ENCODE measurements at places on chromosomes 7 and 10. TPM values are rescaled to one million over a fixed set of nuclear protein-coding genes. Genes with fewer than 3 reads are reported as not detected.

GRCh38 chr10:130885021-130885655 lies 426.4 kb downstream of the TCERG1L start:
- no peaks in the 10 kb centered on the region for H3K36me3 ChIP-seq
- no peaks in the 10 kb centered on the region for H3K4me1 ChIP-seq
- peaks cover 22% of the 10 kb centered on the region for H3K27me3 ChIP-seq
- DNase-seq: peak; percentile 46

The VGF gene
- total RNA-seq: 0.55 TPM

The NPFFR1 gene
- not detected for total RNA-seq

DNA sequence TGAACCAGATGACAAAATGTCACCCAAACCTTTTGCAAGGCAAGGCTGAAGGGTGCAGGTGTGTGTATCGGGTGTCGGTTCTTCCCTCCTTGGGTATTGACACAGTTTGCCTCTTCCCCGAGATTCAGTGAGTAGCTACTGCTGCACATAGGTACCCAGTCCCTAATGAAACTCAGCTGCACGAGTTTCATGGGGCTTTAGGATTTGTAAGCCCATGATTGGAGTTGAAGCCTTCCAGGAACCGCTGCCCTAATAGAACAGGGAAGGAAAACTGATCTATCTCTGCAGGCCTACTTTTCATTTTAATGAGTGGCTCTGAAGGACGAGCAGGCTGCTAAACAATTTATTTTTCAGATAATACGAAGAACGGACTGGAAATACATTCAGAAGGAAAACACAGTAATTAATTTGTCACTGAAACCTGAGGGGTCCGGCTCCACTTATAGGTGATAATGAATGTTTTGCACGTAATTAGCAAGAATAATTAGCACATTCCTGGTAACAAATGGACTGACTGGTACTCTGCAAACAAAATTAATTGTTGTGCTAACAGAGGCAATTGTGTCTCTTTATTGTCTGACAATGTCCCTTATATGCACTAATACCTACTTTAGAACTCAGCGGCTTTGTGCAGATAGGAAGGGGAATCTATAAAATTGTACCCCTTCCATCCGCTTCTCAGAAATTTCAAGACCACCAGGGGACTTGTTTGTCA lies 49.6 kb upstream of the FZD8 start:
- no peak for DNase-seq
- no peaks in the 10 kb centered on the region for H3K4me1 ChIP-seq
- no peaks in the 10 kb centered on the region for H3K27me3 ChIP-seq
- H3K4me3 ChIP-seq: no peak overlapping the region

- H3K36me3 ChIP-seq: no peaks in the 10 kb centered on the region
- H3K27me3 ChIP-seq: no peaks in the 10 kb centered on the region
- H3K27ac ChIP-seq: no peak overlapping the region
- H3K4me3 ChIP-seq: no peak overlapping the region
- no peaks in the 10 kb centered on the region for H3K4me1 ChIP-seq
Measured at GRCh38 chr10:87541114-87541513, 36.4 kb downstream of the MINPP1 start.

DNA sequence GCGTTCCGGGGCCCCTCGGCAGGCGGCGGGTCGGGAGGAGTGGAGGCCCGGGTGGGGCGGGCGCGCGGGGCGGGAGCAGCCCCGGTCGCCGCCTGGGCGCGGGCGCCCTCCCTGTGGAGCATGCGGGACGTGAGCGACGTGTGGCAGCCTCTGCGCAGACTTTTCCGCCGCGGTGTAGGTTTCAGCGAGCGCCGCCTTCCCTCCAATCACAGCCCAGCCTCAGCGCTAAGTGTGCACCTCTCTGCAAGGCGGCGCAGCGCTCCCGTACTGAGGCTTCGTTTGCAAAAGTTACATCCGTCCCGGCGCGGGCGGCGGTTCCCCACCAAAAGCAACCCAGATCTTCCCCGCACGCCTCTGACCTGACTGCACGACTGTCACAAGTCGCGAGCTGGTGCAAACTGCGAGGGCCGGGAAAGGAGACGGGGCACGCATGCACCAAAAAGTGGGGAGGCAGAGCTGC lies 1.2 kb upstream of the PFKFB3 start:
- H3K4me3 ChIP-seq: peak overlapping the region; percentile 81
- H3K4me1 ChIP-seq: peaks cover 52% of the 10 kb centered on the region
- no peaks in the 10 kb centered on the region for H3K27me3 ChIP-seq
- peak; percentile 84 for DNase-seq
- no peaks in the 10 kb centered on the region for H3K36me3 ChIP-seq

The NKX2-3 gene
- total RNA-seq: 0.45 TPM

- peaks cover 32% of the 10 kb centered on the region for H3K4me1 ChIP-seq
- H3K27ac ChIP-seq: peak overlapping the region; percentile 65
- no peaks in the 10 kb centered on the region for H3K36me3 ChIP-seq
- no peak overlapping the region for H3K4me3 ChIP-seq
- no peak for DNase-seq
Measured at GRCh38 chr10:60955957-60956425, 12.0 kb upstream of the RHOBTB1 start.

The TMEM229A gene
- not detected for total RNA-seq

- no peak for DNase-seq
- no peaks in the 10 kb centered on the region for H3K4me1 ChIP-seq
- H3K27me3 ChIP-seq: no peaks in the 10 kb centered on the region
- no peak overlapping the region for H3K4me3 ChIP-seq
Measured at GRCh38 chr7:25353196-25353595, 124.9 kb upstream of the NPVF start.

DNA sequence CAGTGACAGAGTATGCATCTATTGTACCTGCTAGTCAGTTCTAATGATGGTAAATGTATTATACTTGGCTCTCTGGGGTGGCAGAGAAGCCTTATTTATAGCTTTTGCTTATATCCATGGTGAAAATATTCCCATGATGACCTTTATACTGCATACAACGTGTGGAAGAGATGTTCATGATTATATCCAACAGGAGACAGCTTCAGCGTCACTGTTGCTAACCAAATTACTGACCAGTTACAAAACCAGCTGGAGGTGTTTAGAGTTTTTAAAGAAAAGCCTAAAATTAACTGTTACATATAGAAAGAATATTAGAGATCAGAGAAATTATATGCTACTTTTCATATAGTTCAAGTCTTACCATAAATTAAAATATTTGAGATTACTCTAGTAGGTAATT lies 280.8 kb downstream of the ETV1 start:
- no peak overlapping the region for H3K27ac ChIP-seq
- H3K27me3 ChIP-seq: no peaks in the 10 kb centered on the region
- no peaks in the 10 kb centered on the region for H3K4me1 ChIP-seq
- H3K4me3 ChIP-seq: no peak overlapping the region
- no peak for DNase-seq
- H3K36me3 ChIP-seq: no peaks in the 10 kb centered on the region

DNA sequence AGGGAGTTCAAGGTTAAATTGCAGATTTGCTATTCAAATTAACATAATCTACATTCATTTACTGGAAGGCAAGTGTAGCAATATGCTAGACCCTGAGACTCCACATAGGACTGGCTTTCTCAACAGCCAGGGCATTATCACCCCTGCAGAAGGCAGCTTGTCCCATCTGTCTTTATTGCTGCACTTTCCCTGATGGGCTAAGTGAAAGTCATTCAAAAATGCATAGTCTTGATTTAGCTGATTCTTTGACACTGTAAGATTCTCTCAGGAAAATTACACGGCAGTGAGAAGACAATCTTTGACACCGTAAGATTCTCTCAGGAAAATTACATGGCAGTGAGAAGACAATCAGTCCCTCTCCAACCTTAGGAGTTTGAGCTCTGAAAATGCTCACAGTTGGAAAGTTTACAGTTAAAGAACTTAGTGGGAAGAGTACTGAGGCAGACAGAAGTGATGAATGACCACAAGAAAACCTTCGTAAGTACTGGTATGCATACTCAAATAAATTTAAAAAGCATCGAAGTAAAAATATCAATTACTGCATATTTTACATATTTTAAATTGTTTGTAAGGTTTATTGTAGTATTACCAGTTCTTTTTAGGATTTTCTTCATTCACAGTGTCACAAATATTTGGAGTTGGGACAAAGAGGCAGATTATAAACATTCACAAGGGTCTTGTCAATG lies 88.9 kb downstream of the RAPGEF5 start:
- H3K4me3 ChIP-seq: no peak overlapping the region
- no peaks in the 10 kb centered on the region for H3K36me3 ChIP-seq
- H3K27me3 ChIP-seq: no peaks in the 10 kb centered on the region

DNA sequence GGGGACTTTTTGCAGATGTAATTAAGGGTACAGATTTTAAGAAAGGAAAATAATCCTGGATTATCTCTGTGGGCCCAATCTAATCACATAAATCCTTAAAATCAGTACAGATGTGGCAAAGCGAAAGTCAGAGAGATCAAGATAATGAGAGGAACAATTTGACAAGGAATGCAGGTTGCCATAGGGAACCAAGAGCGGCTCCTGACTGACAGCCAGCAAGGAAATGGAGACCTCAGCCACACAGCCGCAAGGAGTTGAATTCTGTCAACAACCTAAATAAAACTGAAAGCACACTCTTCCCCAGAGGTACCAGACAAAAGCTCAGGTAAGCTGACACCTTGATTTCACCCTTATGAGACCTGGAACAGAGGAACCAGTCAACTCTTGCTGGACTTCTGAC lies 3.4 kb upstream of the PNPLA8 start:
- H3K4me3 ChIP-seq: no peak overlapping the region
- DNase-seq: peak; percentile 48
- H3K36me3 ChIP-seq: no peaks in the 10 kb centered on the region

The OR2A5 gene
- not detected for total RNA-seq

- no peak overlapping the region for H3K27ac ChIP-seq
- H3K4me1 ChIP-seq: no peaks in the 10 kb centered on the region
- no peak for DNase-seq
- peaks cover 7% of the 10 kb centered on the region for H3K36me3 ChIP-seq
- H3K4me3 ChIP-seq: no peak overlapping the region
- H3K27me3 ChIP-seq: no peaks in the 10 kb centered on the region
Measured at GRCh38 chr7:133025056-133025455, 56.8 kb downstream of the CHCHD3 start.

DNA sequence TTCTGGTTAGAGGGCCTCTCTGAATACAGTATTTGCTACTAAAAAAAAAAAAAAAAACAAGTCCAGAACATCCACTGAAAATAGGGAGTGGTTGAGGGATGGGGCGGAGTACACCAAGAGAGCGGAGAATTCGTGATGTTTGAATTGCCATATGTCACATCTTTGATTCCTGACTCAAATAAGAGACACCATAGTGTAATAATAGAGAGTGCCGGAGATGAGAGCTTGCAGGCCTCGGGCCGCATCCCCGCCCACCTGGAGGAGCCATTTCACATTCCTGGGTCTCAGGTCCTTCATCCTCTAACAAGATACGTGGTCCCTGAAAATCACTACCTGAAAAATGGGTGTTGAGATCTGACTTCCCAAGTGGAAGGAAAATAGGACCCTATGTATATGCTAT lies 46.8 kb downstream of the KIAA1549 start:
- H3K4me3 ChIP-seq: no peak overlapping the region
- no peaks in the 10 kb centered on the region for H3K27me3 ChIP-seq
- no peaks in the 10 kb centered on the region for H3K4me1 ChIP-seq
- H3K36me3 ChIP-seq: no peaks in the 10 kb centered on the region

- peak overlapping the region; percentile 100 for H3K27ac ChIP-seq
- DNase-seq: no peak
Measured at GRCh38 chr10:3786295-3787015, 1.4 kb upstream of the KLF6 start.

DNA sequence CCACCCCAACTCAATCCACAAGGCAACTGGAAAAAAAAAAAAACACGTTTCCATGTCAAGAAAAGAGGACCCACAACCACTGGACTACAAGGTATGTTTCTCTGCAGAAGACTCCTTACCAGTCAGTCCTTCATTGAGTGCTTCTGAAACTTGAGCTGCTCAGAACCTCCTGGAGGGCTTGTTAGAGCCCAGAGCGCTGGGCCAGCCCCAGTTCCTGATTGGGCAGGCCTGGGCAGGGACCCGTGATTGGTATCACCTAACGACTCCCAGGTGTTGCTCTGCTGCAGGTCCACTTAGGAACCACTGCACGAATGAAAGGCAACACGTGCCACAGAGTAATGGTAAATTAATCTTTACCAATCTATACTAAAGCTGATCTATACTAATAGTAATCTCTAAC lies 473 bp upstream of the CCDC201 start:
- H3K4me1 ChIP-seq: no peaks in the 10 kb centered on the region
- H3K4me3 ChIP-seq: no peak overlapping the region
- H3K36me3 ChIP-seq: no peaks in the 10 kb centered on the region

The STAG3 gene
- 0.92 TPM for total RNA-seq

DNA sequence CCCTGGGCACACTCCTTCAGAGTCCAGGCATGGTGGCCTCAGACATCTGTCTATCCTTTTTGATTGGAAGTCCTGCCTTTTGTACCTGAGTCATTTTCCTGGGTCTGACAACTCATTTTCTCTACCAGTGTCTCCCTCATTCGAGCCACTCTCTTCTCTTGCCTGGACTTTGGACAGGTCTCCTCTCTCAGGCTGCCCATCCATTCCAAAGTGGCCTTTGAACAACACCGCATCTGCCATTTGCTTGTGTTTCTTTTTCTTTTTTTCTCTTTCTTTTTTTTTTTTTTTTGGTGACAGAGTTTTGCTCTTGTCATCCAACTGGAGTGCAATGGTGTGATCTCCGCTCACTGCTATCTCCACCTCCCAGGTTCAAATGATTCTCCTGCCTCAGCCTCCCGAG lies 142.1 kb upstream of the COBL start:
- H3K27me3 ChIP-seq: no peaks in the 10 kb centered on the region
- DNase-seq: no peak
- H3K4me1 ChIP-seq: no peaks in the 10 kb centered on the region
- no peak overlapping the region for H3K27ac ChIP-seq
- no peaks in the 10 kb centered on the region for H3K36me3 ChIP-seq

The TMEM213 gene
- not detected for total RNA-seq

DNA sequence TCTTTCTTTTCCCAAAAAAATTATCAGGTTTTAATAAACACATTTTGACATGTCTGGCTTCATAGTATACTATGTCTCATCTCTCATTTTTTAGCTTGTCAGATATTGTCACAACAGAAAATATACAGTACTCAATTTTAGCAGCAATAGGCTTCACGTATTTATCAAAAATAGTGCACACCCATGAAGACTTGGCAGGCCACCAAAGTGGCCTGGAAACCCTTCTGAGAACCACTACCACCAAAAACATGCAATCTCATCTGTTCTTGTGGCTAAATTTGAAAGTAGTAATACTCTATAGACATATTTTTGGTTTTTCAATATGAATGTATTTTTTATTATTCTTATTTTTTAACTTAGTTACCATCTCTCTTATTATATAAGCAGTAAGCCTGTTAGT lies 1094.5 kb upstream of the LRRN3 start:
- H3K4me1 ChIP-seq: no peaks in the 10 kb centered on the region
- no peaks in the 10 kb centered on the region for H3K27me3 ChIP-seq
- no peak overlapping the region for H3K27ac ChIP-seq
- no peak for DNase-seq
- no peaks in the 10 kb centered on the region for H3K36me3 ChIP-seq
- no peak overlapping the region for H3K4me3 ChIP-seq

The TACR2 gene
- total RNA-seq: 14.3 TPM
